RPMI8226 (cell line): ENCODE measurements at places on chromosomes 4 and X.

GRCh38 chr4:42101446-42101975 is 50.9 kb downstream of the BEND4 start:
- DNase-seq, result no peak

DNA sequence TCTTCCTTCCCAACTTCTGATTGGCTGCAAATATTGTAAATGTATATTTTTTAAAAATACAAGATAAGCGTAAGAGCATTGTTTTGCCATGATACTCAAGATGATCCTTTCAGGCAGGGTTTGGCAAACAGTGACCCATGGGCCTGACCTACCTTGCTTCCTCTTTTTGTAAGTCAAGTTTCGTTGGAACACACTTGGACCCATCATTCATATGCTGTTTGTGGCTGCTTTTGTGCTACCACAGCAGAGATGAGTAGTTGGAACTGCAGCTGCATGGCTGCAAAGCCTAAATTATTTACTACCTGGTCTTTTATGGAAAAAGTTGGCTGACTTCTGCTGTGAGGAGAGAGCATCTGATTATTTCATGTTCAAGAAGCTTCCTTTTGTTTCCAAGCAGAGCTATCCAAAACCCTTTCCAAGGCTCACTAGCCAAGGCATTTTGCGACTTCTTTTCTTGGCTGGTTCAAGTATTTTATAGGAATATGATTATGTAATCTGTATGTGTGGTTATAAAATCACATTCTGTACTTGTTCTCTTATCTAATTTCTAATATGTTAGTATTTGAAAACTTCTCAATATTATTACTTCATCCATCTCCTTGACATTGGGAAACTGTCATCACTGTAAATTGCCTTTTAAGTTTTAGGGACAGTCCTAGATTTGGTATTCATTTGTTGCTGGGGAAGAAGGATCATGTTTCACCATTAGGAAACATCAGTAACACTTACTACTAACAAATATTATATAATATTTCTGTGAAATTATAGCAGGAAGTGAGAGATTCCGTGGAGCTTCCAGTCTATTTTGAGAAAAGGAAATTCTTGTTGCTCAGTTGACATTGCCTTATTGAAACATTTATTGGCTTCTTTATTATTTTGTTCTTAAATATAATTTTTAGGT is 109.2 kb downstream of the ARHGAP10 start:
- peak; percentile 59 for DNase-seq

DNA sequence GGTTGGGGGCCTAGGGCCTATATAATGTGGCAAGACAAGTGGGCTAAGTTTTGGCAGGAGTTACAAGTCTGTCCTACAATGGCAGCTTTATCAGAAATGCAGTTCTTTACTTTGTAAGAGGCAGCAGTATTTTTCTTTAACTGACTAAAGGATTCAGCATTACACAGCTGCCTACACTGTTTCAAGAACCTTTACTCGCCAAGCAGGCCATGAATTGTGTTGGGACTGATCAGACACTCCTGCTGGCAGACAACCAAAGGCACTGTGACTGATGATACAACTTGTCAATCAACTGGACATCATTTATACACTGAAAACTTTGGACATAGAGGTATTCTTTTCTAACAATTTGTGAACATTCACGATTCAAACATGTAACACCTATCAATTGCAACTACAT is 4.3 kb downstream of the MORC4 start:
- no peak for DNase-seq

GRCh38 chr4:28388471-28388870 is 1527.8 kb downstream of the STIM2 start:
- DNase-seq, result no peak

- no peak for DNase-seq
These were observed 388.7 kb downstream of the FAT4 start for GRCh38 chr4:125703443-125703842.

- DNase-seq, result no peak
These were observed 13.3 kb downstream of the CLDN2 start for GRCh38 chrX:106933538-106933961.

- DNase-seq, result no peak
These were observed 23.8 kb upstream of the NSG1 start for GRCh38 chr4:4362991-4363697.

- DNase-seq, result no peak
These were observed 16.4 kb downstream of the CCKAR start for GRCh38 chr4:26473893-26474292.

- DNase-seq, result no peak
These were observed 101.8 kb upstream of the VEGFC start for GRCh38 chr4:176894498-176894897.

GRCh38 chrX:53379008-53379710 is 43.3 kb downstream of the SMC1A start:
- DNase-seq, result no peak

DNA sequence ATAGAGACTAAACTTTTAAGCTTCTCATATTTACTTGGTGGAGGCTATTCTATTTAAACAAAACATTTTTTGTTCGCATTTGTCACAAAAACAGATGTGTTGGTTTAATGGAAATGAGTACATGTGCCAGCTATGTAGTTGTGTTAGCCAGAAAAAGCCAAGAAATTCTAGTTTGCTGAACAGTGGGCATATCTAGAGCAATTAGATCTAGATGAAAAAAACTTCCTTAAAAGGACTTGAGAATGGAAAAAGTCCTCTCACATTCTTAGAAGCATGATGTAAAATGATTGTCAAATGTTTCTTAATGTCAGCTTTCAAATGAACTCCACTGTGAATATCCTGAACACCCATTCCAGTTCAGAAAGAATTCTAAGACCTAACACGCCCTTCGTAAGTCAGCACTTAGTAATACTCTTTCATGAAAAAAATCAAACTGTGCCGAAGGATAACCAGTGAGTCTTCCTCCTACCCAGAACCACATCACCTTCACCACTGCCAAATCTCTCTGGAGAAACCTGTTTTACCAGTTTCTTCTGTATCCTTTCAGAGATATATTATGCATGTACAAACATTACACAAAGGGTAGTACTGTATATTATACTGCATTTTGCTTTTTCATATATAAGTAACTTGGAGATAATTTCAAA is 28.2 kb downstream of the PHKA1 start:
- DNase-seq, result no peak

DNA sequence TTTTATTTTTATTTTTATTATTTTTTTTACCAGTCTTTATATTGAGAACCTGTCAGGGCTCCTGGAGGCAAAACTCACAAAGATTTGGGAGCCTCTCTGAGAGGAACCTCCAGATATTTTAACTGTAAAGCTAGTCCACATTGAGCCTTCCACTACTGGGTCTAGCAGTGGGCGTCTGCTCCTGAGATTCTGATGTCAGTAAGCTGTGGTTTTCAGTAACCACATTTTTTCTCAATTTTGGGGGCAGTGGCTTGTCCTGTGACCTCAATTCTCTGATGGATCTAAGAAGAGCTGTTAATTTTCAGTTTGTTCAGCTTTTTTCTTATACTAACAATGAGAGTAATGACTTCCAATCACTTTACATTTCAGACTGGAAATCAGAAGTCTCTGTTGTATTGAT is 23.6 kb upstream of the GPRASP1 start:
- DNase-seq, result no peak

DNA sequence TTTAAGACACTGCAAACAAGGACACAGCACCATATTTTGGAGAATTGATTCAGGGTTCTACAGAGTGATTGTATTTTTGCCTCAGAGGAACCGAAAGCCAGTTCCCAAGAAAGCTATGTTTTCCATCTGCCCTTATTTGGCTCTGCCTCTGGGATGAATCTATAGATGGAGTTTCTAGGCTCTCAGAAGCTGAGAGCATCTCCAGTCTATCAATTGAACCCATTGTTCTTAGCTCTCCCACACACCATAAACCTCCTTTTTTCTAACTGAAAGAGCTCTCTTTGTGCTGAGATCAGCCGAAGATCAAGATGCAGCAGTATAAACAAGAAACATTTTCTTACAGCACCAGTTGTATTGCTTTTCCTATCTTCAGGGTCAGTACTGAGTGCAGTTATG is 16.9 kb downstream of the PLP1 start:
- DNase-seq, result no peak

- DNase-seq, result peak; percentile 60
These were observed 1.8 kb downstream of the MAML3 start for GRCh38 chr4:140152013-140152703.

DNA sequence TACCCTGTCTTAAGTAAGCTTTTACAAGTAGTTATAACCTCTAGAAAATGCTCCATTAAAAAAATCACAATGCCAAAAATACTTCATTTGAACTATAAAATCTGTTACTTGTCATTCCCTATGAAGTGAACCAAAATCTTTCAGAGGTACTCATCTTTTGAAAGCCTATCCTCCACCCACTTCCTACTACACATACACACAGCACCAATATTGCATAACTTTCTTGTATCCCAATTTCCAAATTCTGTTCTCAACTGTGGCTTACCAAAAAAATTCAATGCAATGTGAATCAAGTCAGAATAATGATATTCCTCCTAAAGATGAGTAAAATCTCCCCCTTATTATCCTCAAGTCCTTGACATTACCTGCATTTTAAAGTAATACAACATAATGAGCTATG is 15.9 kb downstream of the DHX15 start:
- DNase-seq, result no peak

GRCh38 chr4:86720508-86721068 is 126.5 kb downstream of the PTPN13 start:
- no peak for DNase-seq

DNA sequence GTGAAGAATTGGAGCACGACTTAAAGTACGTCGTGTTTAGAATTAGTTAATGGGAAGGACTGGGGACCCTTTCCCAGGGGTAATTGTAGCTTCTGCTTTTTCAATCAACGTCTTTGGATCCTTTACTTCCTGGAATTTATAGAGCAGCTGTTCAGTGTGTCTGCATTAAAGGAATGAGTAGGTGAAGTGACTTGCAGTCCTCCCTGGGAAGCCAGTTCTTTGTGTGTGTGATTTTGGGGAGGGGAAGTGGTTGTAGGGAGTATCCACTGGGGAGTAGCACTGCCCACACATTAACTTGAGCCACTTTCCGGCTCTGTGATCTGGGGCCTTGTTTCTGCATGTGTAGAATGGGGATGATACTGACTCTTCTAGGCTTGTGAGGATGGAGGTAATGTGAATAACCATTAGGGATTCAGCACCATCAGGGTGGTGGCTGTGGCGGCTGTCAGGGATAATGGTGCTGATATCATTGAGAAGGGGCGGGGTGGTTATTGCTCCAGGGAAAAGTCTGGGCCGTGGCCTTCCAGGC is 54.7 kb downstream of the TMEM131L start:
- DNase-seq, result no peak

- no peak for DNase-seq
These were observed 43.8 kb downstream of the GEMIN8 start for GRCh38 chrX:13985697-13986435.

DNA sequence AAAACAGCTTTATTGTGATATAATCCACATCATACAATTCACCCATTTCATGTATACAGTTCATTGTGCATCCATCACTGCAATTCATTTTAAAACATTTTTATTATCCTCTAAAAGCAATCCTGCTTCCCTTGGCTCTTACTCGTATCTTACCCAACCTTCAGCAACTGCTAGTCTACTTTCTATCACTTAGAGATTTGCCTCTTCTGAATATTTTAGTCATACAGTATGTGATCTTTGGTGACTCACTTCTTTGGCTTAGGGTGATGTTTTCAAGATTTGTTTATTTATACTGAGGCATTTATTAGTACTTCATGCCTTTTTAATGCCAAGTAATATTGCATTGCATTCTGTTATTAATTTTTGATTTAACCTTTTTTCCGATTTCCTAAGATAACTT is 15.0 kb upstream of the MSMO1 start:
- no peak for DNase-seq

- DNase-seq, result no peak
These were observed 68.7 kb upstream of the DCLK2 start for GRCh38 chr4:150009533-150009932.

- no peak for DNase-seq
These were observed 48.8 kb upstream of the SHOX start for GRCh38 chrX:581720-582298.

- no peak for DNase-seq
These were observed 5.1 kb downstream of the STARD8 start for GRCh38 chrX:68652326-68653170.

- no peak for DNase-seq
These were observed 86.4 kb upstream of the UXT start for GRCh38 chrX:47745416-47745815.

GRCh38 chr4:188262464-188262863 is 123.2 kb downstream of the TRIML1 start:
- DNase-seq, result no peak
